ENCODE measurements at places on chromosomes 5 and 9.

DNA sequence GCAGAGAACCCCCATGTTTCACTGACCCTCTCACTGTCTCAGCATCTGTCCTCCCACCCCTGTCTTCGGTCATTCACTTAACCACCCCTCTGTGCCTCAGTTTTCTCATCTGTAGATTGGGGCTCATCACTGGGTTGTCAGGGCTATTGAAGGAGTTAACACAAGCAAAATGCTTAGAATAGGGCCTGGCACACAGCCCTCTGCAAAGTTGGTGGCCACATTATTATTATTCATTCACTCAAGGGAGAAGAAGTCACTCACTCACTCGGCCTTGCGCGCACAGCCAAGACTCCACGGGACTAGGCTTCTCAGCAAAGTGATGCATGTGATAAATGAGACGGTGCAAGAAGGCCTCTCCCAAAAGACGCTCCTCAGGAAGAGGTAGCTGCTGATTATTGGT, 8.0 kb downstream of the PDGFRB start:
- DNase-seq: no peak

- DNase-seq: no peak
Observed at GRCh38 chr9:96599298-96599697, 20.3 kb downstream of the CDC14B start.

GRCh38 chr5:11822598-11822997, 81.6 kb downstream of the CTNND2 start:
- DNase-seq: no peak

DNA sequence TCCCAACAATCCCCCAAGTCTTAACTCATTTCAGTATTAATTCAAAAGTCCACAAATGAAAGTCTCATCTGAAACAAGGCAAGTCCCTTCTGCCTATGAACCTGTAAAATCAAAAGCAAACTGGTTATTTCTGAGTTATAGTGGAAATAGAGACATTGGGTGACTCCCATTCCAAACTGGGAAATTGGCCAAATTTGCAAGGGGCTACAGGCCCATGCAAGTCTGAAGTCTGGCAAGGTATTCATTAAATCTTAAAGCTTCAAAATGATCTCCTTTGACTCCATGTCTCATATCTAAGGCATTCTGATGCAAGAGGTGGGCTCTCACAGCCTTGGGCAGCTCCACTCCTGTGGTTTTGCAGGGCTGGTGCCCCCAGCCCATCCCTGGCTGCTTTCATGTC, 167.9 kb downstream of the HTR1A start:
- no peak for DNase-seq

GRCh38 chr5:50697739-50698138, 31.3 kb downstream of the PARP8 start:
- no peak for DNase-seq

GRCh38 chr5:10304932-10305331, 2.8 kb downstream of the CMBL start:
- DNase-seq: no peak

DNA sequence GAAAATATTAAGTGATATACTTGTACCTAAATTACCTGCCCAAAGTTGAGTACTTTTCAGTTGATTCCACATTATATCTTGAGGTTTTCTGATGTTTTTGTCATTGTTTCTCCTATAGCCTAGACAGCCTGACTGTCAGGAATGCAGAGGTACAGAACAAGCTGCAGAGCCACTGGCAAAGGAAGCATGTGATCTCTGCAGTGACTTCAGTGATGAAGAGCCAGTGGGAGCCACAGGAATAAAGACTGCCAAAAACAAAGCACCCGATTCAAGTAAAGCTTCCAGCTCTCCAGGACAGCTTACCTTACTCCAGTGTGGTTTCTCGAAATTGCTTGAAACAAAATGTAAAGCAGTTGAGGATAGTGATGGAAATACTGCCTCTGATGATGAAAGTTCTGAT, 96.3 kb downstream of the ERCC6L2 start:
- no peak for DNase-seq

- no peak for DNase-seq
Observed at GRCh38 chr9:36787709-36788108, 215.0 kb downstream of the MELK start.

DNA sequence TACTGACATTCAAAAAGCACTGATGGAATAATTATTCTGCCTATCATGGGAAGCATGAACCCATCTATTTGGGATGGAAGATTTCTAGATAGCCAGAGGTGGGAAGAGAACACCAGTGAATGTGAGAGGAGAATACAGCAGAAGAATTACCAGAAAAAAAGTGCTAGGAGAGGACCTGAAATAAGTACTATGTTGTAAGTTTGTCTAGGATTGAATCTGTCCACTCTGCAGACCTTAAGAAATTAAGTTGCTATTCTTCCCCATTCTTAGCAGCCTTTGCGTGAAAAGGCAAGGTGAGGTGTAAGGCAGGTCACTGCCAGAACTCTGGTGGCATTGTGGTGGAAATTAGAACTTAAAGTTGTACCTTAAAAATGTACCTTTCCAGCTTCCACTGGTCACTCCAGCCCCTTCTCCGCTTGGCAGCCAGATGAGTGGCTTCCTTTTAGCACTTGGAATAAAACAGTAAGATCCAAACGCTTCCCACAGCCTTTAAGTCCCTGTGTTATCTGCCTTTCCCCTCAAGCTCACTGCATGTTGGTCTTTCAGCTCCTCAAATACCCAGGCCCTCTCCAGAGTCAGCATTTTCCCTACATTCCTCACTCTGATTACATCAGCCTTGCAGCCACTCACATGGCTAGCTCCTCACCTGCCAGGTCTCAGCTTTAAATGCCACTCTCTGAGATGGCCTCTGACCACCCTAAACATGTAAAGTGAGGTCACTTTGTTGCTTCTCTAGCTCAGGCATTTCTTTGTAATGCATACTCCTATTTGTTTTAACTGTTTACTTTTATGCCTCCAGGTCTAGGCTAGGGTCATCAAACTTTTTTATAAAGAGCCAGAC, 253.0 kb downstream of the EPB41L4A start:
- no peak for DNase-seq

All from astrocyte of the spinal cord (primary cell).